ENCODE measurements at places on chromosomes 7 and 10.

- no peak for DNase-seq
Measured at GRCh38 chr7:148503900-148504487, 86.6 kb upstream of the C7orf33 start.

- DNase-seq, result no peak
Measured at GRCh38 chr7:3436746-3437145, 135.7 kb downstream of the SDK1 start.

DNA sequence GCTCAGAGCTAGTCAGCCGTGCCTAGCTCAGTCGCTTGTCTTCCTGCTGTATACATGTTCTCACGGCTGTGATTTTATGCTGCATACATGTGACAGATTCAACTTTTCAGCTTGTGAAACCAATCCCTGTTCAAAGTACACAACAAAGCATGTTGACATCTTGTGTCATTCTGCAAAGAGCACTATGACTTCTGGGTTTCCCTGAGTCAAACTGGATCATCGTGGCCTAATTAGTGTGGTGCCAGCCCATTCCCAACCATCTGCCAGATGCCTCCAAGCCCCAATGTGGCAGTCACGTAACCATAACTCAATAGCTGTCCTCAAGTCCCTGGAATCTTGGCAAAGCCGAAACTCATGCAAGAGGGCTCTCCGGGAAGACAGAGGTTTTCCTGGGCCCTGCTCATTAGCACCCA lies 144.8 kb downstream of the MYOF start:
- no peak for DNase-seq

DNA sequence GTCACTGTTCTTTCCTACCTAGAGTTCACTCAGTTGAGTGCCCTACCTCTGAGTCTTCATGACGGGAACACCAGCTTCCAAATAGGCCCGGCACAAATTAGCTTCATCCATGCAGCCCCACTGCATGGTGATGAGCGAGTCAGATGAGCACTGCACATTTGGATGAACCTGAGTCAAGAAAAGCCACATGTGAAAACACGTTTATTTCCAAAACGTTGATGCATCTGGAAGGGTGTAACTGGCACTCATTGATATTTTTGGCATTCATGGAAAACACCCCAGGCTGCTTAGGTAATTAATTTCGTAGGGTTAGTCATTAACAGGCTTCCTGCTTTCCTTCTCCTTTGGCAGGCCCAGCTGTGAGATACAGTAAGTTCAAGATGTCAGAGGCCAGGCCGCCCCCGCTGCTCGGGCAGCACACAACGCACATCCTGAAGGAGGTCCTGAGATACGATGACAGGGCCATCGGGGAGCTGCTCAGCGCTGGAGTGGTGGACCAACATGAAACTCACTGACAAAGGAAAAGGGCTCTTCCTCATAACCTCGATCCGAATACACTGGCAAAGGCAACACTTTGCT lies 725.2 kb downstream of the SUGCT start:
- no peak for DNase-seq

- DNase-seq, result no peak
Measured at GRCh38 chr7:1748076-1748838, 78.2 kb downstream of the ELFN1 start.

DNA sequence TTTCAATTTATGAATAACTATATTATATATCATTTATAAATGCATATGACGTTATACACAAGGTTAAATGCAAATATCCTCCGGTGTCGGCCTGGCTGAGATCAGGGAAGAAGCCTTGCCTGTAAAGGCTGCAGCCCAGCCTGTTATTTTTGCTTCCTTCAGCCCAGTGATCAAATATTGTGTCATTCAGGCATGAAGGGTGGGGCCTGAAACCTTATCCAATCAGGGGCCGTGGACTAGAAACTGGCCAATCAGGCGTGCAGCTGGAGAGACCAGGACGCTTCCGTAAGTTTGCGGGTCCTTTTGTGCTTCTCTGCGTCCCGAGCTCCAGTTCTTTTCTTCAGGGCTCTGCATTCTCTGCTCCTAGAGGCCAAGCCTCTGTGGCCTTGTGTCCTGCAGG lies at the start of gene ZNF722:
Gene ZNF722, plus strand, starts transcription at position 301 of the 400 bp plus-strand sequence. CDS start 113 bp downstream, outside the sequence.
- no peak for DNase-seq

- no peak for DNase-seq
Measured at GRCh38 chr10:120977897-120978296, 126.7 kb downstream of the WDR11 start.

GRCh38 chr10:93313798-93314197 lies 168.3 kb downstream of the MYOF start:
- no peak for DNase-seq

- no peak for DNase-seq
Measured at GRCh38 chr10:14326581-14326980, 4.1 kb downstream of the FRMD4A start.

DNA sequence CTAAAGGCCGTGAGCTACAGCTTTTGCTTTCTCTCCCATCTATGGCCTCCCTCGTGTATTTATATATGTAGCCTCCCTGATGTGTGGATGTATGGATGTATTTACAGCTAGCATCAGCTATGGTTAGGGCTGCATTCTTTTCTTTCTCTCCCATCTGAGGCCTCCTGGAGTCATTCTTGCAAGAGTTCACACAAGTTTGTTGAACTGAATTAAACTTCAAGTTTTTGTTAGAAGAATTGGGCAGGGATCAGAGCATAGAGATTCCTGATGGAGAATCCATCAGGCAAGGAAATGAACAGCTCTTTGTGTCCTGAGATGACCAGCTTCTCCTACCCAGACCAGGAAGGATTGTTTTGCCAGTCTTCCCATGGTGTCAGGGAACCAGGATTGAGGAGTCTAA lies 60.3 kb downstream of the AHCYL2 start:
- DNase-seq, result no peak

GRCh38 chr7:155867280-155867679 lies 55.0 kb upstream of the SHH start:
- no peak for DNase-seq

- DNase-seq, result no peak
Measured at GRCh38 chr10:125392154-125392553, 231.8 kb upstream of the CTBP2 start.

DNA sequence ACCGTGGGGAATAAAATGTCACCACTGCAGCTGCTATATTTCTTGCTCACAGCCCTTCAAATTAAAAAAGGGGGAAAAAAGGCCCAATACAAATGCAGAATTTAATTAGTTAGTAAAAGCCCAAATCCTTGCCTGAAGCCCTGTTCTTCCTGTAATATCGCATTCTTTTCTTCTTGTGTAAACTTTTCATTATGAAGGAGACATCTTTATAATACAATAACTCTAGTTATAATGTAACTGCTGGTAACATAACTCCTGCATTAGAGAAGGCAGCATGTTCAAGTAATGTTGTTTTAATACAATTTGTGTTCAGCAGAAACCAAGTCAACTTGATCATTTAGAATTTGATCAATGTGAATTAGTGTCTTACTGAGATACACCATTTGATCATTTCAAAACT lies 250.9 kb downstream of the CHCHD3 start:
- no peak for DNase-seq

DNA sequence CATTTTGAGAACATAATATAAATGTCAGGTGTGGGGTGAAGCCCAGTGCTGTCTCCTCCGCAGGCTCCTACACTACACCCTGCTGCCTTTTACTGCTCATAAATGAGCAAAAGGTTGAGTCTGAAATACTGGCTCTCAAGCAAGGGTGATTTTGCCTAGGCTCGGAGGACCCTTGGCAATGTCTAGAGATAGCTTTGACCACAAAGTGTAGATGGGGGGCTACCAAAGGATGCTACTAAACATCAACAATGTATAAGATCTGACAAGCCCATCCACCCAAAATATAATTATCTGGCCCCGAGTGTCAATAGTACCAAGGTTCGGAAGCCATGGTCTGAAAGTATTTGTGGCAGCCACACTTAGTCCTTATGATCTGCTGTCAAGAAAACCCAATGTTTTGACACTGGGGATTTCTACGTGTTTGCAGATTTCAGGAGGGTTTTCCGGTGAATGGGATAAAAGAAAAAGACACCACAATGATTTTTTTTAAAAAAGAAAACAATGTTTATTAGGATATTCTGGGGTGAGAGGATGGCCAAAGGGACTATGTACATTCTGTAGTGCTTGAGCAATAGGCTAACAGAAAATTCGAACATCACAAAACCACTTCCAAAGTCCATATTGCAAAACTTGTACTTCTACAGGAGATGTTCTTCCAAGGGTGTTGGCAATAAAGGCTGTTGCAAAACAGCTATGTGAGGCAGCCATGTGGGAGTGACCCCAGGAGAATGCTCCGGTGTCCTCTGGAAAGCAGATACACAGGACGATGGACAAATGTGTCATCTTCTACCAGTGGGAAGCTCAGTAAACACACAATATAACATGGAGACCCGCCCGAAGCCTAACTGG lies 216.3 kb downstream of the GFRA1 start:
- no peak for DNase-seq

DNA sequence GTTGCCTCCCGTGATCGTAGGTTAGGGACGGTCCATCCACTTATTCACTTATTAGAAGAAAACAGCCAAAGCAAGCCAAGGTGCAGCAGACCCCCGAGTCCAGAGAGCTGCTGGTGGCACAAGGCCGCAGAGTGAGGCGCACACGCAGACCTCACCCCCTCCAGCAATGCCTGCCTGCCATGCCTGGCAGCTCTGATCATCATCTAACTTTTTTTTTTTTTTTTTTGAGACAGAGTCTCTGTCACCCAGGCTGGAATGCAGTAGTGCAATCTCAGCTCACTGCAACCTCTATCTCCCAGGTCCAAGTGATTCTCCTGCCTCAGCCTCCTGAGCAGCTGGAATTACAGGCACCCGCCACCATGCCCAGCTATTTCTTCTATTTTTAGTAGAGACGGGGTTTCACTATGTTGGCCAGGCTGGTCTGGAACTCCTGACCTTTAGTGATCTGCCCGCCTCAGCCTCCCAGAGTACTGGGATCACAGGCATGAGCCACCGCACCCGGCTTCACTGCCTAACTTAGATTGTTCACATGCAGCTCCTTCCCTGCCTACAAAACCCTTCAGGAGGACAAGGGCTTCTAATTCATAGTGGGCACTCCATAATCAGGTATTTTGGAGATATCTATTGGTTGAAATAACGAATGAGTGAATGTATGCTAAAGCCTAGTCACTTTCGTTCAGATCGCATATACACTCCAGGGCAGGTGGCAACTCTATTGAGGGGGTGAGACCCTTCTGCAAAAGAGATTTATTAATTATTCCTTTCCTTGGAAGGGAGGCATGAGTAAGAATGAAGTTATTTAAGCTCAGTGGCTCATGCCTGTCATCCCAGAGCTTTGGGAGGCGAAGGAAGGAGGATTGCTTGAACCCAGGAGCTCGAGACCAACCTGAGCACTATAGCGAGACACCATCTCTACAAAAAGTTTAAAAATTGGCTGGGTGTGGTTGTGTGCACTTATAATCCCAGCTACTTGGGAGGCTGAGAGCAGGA lies 15.9 kb downstream of the TRIM56 start:
- DNase-seq, result no peak

DNA sequence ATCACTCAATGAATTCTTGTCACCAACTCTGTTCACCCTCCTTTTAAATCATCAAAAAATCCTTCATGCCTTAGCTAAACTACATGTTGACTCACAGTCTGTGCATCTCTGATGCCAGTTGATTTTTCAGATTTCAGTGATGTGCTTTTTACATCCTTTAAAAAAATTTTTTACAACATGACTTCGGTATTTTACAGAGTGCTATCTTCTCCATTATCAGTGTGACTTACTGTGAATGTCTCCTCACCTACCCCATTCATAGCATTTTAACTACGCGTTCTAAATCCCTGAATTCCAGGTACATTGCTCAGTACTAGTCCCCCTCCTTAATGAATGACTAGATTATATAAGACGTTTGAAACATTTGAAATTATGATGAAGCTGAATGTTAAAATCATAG lies 98.7 kb downstream of the DNAH11 start:
- DNase-seq, result no peak

GRCh38 chr10:52940921-52941320 lies 168.3 kb upstream of the MBL2 start:
- DNase-seq, result no peak

DNA sequence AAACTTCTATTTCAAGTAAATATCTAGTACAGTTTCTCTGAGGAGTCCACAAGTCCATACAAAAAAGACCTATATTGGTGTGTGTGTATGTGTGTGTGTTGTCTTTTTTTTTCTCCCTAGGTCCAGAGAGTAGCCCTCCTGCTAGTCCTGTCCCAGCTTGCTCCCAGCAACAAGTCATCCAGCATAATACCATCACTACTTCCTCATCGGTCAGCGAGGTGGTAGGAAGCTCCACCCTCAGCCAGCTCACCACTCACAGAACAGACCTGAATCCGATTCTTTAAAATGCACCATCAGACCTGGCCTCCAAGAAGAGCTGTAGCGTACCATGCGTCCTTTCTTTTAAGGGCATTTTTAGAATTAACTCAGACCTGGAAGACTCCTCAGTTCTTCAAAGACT lies 139.1 kb downstream of the TRIL start:
- DNase-seq, result no peak

- DNase-seq, result no peak
Measured at GRCh38 chr7:124349443-124349842, 316.6 kb upstream of the TMEM229A start.

GRCh38 chr7:151482883-151483710 lies 36.6 kb downstream of the RHEB start:
- no peak for DNase-seq

DNA sequence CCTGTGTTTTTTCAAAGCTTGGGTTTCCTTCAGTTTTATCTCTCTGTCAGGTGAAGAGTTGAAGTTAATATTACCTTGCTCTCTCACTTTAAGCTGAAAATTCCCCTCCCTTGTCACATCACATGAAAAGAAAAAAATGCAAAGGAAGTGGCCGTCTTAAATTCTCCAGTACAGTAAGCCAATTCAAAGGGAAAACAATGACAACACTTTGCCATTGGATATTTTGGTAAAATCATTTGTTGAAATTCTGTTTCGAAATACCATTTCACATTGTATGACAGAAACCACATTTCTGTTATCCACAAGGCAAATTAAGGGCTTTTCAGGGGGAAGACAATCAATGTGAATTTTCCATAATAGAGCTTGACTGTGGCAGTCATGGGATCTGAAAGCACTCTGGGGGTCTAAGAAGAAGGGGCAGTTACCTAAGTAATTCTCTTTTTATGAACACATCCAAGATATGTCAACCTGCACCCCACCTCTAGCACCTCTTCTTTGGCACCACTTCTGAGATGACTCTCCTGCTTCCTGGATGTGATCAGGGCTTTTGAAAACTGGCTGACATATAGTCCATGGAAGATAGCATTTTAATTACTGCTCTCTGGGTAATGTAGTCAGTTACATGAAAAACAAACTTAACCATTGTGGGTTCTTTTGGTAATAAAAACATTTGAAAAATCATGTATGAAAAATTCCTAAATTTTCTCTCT lies 63.8 kb downstream of the ENTPD1 start:
- DNase-seq, result no peak

- DNase-seq, result no peak
Measured at GRCh38 chr10:80075781-80076180, 2.7 kb upstream of the TMEM254 start.
